Esophagus squamous epithelium (tissue), 5 donors: ENCODE measurements at places on chromosomes 7 and 10. TPM values are rescaled to one million over a fixed set of nuclear protein-coding genes. Genes with fewer than 3 reads are reported as not detected.
A peak's percentile ranks its signal among the peaks of the same experiment; 100 is the strongest.

GRCh38 chr10:78472551-78472890 is 438.9 kb downstream of the RPS24 start:
- no peak overlapping the region for H3K27ac ChIP-seq
- no peak overlapping the region for H3K4me3 ChIP-seq
- H3K27me3 ChIP-seq: no peaks in the 10 kb centered on the region
- no peaks in the 10 kb centered on the region for H3K36me3 ChIP-seq

- H3K27me3 ChIP-seq: no peaks in the 10 kb centered on the region
- H3K4me1 ChIP-seq: no peaks in the 10 kb centered on the region
- H3K36me3 ChIP-seq: no peaks in the 10 kb centered on the region
- no peak overlapping the region for H3K4me3 ChIP-seq
- no peak for DNase-seq
Observed at GRCh38 chr10:106132956-106133355, 1031.5 kb downstream of the SORCS1 start.

- no peak overlapping the region for H3K27ac ChIP-seq
- no peaks in the 10 kb centered on the region for H3K4me1 ChIP-seq
- H3K4me3 ChIP-seq: no peak overlapping the region
- DNase-seq: no peak
- no peaks in the 10 kb centered on the region for H3K36me3 ChIP-seq
- H3K27me3 ChIP-seq: no peaks in the 10 kb centered on the region
Observed at GRCh38 chr7:323410-323809, 33.4 kb downstream of the FOXL3 start.

DNA sequence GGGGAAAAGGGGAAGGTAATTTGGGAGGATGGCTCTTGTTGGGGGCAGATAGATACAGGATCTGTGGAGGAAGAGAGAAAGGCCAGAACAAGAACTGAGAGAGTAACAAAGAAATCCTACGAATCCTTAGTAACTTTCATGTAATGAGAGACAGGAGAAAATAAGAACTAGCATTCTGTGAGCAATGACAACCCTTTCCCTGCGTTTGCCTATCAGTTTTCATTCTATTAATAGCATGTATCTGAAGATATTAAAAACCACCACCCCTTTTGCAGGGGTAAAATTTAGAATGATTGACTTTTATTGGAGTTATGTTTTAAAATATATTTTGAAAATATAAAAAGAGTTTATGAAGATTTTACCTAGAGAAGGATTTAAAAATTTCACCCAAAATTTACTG is 132.8 kb downstream of the ZEB1 start:
- H3K27ac ChIP-seq: no peak overlapping the region
- no peak overlapping the region for H3K4me3 ChIP-seq
- DNase-seq: no peak
- H3K27me3 ChIP-seq: no peaks in the 10 kb centered on the region
- H3K36me3 ChIP-seq: no peaks in the 10 kb centered on the region

- H3K27me3 ChIP-seq: no peaks in the 10 kb centered on the region
- peaks cover 10% of the 10 kb centered on the region for H3K36me3 ChIP-seq
- H3K4me3 ChIP-seq: no peak overlapping the region
- H3K27ac ChIP-seq: no peak overlapping the region
Observed at GRCh38 chr10:100146875-100147650, 38.8 kb downstream of the ERLIN1 start.

- peaks cover 13% of the 10 kb centered on the region for H3K4me1 ChIP-seq
- H3K36me3 ChIP-seq: peaks cover 15% of the 10 kb centered on the region
- H3K4me3 ChIP-seq: no peak overlapping the region
- DNase-seq: no peak
- H3K27me3 ChIP-seq: no peaks in the 10 kb centered on the region
- H3K27ac ChIP-seq: no peak overlapping the region
Observed at GRCh38 chr10:95233377-95234034, 39.5 kb downstream of the ACSM6 start.

DNA sequence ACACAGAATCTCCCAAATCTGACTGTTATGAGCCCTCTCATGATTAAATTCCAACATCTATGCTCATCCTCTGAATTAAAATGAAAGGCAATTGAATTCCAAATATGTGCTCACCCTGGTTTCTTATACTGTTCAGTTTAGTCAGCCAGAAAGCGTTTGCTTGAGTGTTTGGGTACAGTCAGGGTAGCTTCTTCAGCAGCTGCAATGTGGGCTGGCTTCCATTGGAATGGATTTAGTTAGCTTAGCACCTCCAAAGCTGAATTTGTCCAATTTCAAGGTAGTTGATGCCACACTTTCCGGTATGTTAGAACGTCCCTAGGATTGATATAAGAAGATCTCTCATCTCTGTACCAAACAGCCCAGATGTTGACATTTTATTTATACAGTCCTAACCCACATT is 9.3 kb downstream of the KLHL7 start:
- H3K27me3 ChIP-seq: no peaks in the 10 kb centered on the region
- H3K36me3 ChIP-seq: peaks cover 11% of the 10 kb centered on the region
- no peak overlapping the region for H3K4me3 ChIP-seq
- H3K4me1 ChIP-seq: no peaks in the 10 kb centered on the region
- no peak overlapping the region for H3K27ac ChIP-seq

DNA sequence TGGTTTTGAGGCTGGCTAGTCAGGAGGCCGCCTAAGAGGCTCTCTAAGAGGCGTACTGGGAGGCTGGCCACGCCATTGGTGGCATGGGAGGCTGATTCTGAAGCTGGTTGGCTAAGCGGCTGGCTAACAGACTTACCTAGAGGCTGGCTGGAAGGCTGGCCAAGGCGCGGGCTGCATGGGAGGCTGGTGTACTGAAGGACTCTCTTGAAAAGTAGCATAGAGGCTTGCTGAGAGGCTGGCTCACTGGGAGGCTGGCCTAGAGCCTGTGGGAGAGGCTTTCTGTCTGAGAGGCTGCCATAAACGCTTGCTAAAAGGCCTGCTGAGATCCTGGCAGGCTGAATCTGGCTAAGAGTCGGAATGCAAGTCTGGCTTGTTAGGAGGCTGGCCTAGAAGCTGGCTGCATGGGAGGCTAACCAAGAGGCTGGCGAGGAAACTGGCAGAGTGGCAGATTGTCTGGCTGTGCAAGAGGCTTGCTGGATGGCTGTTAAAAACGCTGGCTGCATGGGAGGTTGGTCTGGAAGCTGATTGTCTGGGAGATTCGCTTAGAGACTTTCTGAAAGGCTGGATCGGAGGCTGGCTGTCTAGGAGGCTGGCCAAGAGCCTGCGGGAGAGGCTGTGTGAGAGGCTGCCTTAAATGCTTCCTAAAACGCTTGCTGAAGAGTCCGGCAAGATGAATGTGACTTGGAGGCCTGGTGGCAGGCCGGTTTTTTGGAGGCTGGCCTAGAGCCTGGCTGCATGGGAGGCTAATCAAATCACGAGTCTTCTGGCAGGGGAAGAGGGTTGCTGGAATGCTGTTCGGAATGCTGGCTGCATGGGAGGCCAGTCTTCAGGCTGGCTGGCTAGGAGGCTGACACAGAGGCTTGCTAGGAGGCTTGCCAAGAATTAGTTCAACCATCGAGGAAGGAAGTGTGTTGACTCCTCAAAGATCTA is 134.2 kb downstream of the OR13A1 start:
- no peaks in the 10 kb centered on the region for H3K27me3 ChIP-seq
- H3K27ac ChIP-seq: no peak overlapping the region

- H3K36me3 ChIP-seq: no peaks in the 10 kb centered on the region
- no peak overlapping the region for H3K4me3 ChIP-seq
- no peak for DNase-seq
Observed at GRCh38 chr7:2014391-2015241, 218.1 kb downstream of the MAD1L1 start.

DNA sequence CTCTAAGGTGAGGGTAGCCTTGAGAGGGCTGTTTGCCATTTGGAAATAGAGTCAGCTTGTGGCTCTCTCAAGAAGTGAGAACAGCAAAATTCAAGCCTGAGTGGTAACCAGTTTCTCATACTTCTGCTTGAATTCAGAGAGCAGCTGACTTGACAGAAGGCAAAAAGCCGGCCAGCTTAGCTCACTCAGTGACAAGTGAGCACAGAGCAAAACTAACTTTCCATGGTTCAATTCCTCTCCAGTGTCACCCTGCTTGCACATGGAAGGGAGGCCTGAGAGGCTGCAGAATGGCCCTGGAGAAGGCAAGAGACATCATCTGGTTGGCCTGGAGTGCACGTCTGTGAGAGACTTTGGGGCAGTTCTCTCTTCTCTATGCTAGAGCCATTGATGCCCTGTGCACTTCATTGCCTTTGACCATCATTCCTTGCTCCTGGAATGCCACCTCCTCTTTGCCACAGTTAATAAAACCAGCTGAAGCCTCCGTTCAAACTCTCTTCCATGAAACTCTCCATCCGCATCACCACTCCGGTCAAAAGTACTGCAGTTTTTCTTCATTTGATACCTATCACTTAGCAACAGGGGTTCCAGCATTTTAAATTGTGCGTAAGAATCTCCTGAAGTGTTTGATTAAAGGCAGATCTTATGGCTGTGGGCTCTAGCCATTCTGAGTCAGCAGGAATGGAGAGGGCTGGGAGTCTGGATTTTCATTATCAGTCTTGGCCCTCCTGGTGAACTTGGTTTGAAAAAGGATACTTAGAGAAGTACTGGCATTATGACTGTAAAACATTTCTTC is 69.8 kb upstream of the PIK3CG start:
- DNase-seq: no peak
- H3K4me1 ChIP-seq: no peaks in the 10 kb centered on the region
- H3K27ac ChIP-seq: no peak overlapping the region
- H3K27me3 ChIP-seq: no peaks in the 10 kb centered on the region

GRCh38 chr7:84043661-84044191 is 150.9 kb downstream of the SEMA3A start:
- H3K4me3 ChIP-seq: no peak overlapping the region
- no peaks in the 10 kb centered on the region for H3K36me3 ChIP-seq
- H3K4me1 ChIP-seq: no peaks in the 10 kb centered on the region

GRCh38 chr10:18860631-18861240 is 187.9 kb upstream of the MALRD1 start:
- H3K4me3 ChIP-seq: no peak overlapping the region
- H3K4me1 ChIP-seq: no peaks in the 10 kb centered on the region
- no peak for DNase-seq
- H3K36me3 ChIP-seq: no peaks in the 10 kb centered on the region

GRCh38 chr7:66921396-66921917 is 432 bp downstream of the TMEM248 start:
- no peaks in the 10 kb centered on the region for H3K27me3 ChIP-seq
- H3K27ac ChIP-seq: peak overlapping the region; percentile 90
- H3K4me1 ChIP-seq: peaks cover 14% of the 10 kb centered on the region
- H3K4me3 ChIP-seq: peak overlapping the region; percentile 88
- H3K36me3 ChIP-seq: no peaks in the 10 kb centered on the region

GRCh38 chr7:72234086-72234485 is 178.1 kb downstream of the CALN1 start:
- no peak overlapping the region for H3K4me3 ChIP-seq
- H3K27me3 ChIP-seq: no peaks in the 10 kb centered on the region
- H3K4me1 ChIP-seq: no peaks in the 10 kb centered on the region
- no peak overlapping the region for H3K27ac ChIP-seq
- DNase-seq: no peak

DNA sequence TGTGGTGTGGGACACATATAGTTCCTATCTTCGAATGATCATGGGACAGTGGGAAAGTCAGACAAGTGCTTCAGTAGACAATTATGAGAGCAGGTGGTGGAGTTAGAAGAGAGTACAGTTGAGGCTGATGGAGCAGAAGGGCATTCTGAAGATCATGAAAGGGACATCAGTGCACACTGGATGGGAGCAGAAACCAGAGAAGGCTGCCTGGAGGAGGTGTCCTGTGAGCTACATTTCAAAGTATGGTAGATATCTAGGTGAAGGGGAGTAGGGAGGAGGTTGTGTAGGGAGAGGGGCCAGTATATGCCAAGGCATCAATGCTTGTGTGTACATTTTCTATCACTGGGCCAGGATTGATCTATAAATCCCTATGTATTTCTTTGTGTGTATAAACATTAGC is 100.2 kb upstream of the PDCD4 start:
- H3K27me3 ChIP-seq: no peaks in the 10 kb centered on the region
- no peaks in the 10 kb centered on the region for H3K36me3 ChIP-seq
- H3K4me3 ChIP-seq: no peak overlapping the region
- no peak for DNase-seq
- H3K4me1 ChIP-seq: no peaks in the 10 kb centered on the region

GRCh38 chr10:60732198-60732806 is 46.0 kb upstream of the CDK1 start:
- H3K4me1 ChIP-seq: peaks cover 56% of the 10 kb centered on the region
- peak overlapping the region; percentile 93 for H3K27ac ChIP-seq
- no peaks in the 10 kb centered on the region for H3K36me3 ChIP-seq
- H3K4me3 ChIP-seq: peak overlapping the region; percentile 56

Gene CPA5
- total RNA-seq: not detected

Gene GOLGA7B
- total RNA-seq: 1.6 TPM

Gene HECW1
- 0.57 TPM for total RNA-seq

Gene OR2F2
- not detected for total RNA-seq

Gene PRRT4
- total RNA-seq: 1.8 TPM

Gene EPDR1
- total RNA-seq: 4.0 TPM

Gene TBXAS1
- 23.8 TPM for total RNA-seq
